ENCODE measurements at places on chromosomes 12 and 14.
A peak's percentile ranks its signal among the peaks of the same experiment; 100 is the strongest.

DNA sequence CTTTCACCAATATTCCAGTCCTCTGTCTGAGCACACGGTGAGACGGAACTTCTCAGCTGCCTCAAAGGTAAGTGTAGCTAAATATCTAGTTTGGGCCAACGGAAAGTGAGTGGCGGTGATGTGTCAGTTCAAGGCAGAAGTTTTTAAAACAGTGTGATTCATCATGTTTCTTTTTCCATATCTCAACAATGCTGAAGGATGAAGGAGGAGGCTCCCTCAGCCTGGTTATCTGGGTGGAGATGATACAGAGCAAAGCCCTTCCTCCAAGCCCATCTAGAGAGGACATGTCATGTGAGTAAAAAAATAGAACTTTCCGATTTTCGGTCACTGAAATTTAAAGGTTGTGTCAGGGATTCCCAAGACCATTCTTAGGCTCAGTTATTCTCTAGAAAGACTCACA lies 13.1 kb upstream of the ANP32D start:
- DNase-seq: no peak

DNA sequence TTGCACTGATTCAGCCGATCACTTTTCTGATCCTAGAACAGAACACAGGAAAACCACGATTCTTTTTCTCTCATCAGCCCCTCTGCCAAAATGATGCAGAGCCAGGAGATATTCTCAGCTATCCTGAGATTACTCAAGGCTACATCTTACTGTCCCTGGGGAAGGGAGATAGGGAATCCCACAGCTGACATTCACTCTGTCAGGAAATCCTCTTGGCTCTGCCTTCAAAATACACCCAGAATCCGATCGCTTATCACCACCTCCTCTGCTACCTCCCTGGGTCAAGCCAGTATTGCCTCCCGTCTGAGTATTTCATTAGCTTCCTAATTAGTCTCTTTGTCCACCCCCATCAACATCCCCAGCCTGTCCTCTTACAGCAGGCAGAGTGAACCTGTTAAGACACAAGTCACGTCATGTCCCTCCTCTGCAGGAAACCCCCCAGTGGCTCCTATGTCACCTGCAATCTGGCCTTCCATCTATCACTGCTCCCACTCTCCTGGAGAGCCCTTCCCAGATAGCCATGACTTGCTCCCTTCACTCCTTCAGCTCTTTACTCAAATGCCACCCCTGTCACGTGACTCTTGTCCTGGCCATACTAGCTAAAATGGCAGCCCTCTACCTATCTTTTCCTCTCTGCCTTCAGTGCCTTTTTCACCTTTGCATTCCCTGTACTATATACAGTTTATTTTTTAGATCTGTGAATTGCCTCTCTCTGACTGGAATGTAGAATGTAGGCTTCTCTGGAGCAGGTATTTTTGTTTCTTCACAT lies 70.3 kb downstream of the GALNT4 start:
- DNase-seq: no peak

DNA sequence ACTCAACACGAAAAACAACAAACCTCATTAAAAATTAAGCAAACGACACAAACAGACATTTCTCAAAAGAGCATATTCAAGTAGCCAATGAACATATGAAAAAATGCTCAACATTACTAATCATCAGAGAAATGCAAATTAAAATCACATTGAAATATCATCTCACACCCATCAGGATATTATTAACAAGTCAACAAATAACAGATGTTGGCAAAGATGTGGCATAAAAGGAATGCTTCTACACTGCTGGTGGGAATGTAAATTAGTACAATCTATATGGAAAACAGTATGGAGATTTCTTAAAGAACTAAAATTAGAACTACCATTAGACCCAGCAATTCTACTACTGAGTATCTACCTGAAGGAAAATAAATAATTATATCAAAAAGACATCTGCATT lies 182.2 kb downstream of the KITLG start:
- no peak for DNase-seq

DNA sequence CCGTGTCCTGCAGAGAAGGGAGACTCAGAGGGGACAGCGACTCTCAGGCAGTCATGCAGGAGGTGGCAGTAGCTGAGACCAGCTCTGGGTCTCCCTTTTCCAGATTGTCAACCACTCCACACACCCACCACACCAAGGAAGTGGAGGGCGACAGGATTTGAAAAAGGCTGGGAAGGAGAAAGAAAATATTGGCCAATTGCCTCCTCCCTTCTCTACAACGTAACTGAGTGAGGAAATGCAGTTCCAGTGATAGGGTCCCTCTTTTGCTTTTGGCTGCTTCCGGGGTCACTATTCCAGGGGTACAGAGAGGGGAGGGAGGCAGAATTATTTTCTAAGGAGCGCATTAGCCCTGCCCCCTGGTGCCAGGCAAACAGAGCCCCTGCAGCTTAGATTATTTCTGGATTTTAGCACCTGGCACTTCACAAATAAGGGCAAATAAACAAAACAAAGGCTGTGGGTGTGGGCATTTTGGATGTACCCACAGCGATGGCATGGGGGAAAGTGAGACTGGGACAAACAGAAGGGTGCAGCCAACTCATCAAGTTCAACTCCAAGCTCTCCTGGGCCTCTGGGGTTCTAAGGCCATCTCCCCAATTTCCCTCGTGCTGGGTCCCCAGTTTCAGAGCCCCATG lies 20.4 kb downstream of the ASB2 start:
- no peak for DNase-seq

DNA sequence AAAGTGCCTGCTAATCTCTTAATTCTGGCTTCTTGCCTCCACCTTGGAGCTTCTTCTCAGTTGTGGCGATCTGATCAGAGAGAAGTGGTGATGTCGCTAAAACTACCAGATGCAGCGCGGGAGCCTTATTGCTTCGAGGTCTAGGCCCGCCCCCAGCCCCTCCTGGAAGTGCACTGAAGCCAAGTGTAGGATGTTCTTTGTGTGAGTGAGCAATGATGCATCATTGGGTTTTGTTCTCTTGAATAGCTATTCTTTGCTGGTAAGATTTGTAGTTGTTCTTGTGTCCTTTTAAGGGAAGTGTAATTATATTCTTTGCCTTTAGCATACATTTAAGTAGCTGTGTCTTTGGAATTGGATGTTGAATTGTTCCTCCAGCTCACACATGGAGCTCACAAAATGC lies 35.8 kb downstream of the MTHFD1 start:
- no peak for DNase-seq

DNA sequence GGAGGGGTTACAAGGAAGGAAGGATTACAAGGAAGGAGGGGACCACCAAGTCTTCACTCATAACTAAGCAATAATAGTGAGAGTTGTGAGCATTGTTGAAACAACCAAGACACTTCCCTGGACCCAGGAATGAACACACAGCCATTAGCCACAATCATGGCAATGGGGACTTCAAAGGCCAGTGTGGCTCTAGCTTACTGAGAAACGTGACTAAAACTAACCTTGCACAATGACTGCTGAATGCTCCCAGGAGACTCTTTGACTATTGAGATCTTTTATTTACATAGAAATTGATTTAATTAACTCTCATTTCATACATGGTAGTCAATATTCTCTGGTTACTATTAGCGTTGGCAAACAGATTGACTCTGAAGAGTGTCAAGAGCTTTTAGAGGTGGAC lies 263.0 kb upstream of the SOX5 start:
- no peak for DNase-seq

- no peak for DNase-seq
Measured at GRCh38 chr12:20716037-20716436, 20.9 kb downstream of the SLCO1C1 start.

GRCh38 chr12:124510301-124510970 lies 57.0 kb downstream of the NCOR2 start:
- DNase-seq: no peak

- peak; percentile 59 for DNase-seq
Measured at GRCh38 chr12:51351913-51352532, 5.5 kb upstream of the CELA1 start.

DNA sequence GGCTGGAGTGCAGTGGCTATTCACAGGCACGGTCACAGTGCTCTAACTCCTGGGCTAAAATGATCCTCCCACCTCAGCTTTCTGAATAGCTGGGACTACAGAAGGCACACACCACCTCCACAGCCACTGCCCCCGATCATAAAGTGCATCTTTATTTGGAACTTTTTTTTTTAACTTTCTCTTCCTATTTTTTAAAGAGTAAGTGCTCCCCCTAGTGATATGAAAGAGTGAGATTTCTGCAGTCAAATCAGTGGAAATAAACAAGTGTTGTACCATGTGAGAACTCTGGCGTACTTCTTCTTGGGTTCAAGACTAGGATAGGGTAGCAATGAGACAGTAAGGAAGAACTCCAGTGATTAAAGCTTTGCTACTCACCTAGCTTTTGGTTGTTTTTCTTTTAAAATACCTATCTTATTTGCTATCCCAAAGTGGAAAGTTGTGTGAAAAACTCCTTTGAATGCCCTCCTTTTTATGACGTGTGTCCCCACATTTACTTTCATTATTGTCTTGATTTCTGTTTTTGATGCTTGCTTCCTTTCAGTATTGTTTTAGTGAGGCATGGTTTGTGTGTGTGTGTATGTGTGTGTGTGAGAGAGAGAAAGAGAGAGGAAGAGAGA lies 6.6 kb downstream of the PPP4R4 start:
- no peak for DNase-seq

DNA sequence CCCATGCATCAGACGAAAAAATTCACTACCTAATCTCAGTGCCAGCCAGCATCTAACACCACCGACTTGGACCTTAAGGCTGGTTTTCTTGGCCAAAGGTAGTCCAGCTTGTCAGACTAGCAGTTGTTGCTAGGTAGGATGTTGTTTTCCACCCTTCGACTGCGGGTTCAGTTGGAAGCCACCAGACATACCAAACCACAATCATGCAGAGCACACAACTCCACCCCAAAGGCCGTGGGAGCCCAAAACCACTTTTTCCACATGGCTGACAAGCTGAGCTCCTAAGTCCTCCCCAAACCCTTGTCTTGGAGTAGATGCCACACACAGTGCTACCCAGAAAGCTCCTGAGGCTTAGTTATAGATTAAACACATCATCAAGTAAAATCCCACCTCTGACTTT lies 46.8 kb downstream of the LRIG3 start:
- DNase-seq: no peak

All from glutamatergic neuron (in vitro differentiated cells).